ENCODE measurements at places on chromosomes 4 and X. TPM values are rescaled to one million over a fixed set of nuclear protein-coding genes. Genes with fewer than 3 reads are reported as not detected.

- DNase-seq, result no peak
Observed at GRCh38 chrX:49247346-49247745, 12.1 kb downstream of the CCDC22 start.

DNA sequence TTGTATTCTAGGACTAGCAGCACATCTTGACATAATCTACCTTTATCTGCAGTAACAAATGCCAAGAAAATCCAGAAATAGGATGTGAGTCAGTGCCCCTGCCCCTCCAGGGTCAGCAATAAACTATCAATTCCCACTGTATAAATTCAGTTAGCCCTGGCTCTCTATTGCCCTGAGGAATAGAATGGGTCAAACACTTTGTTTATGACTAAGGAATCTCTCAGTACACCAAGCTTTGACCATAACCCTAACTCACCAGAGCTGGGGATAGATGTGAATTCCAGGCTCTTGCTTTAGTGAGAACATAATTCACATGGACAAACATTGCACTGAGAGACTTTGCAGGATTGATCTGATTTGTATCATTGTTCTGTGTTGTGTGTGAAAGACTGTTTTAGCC, 82.3 kb downstream of the CXXC4 start:
- no peak for DNase-seq

- DNase-seq, result no peak
Observed at GRCh38 chr4:180081072-180081471, 2162.1 kb upstream of the TENM3 start.

DNA sequence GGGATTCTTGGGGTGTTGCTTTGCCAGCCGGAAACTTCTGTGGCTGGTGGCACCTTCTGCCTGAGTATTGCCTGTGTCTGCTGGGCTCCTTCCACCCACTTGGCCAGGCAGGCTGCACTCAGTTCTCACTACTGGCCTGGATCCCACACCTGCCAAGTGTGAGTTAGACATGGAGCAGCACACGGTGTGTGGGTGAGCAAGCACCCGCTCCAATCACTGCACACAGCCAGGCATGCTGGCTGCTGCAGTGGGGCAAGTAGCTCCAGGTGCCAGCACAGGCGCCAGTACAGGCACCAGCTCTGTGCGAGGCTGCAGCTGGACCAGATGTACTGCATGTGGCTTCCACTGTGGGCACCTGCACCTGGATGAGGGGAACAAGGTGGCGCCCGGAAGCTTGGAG, 23.9 kb downstream of the DCUN1D4 start:
- DNase-seq, result no peak

- DNase-seq, result no peak
Observed at GRCh38 chrX:15973946-15974345, 119.3 kb upstream of the AP1S2 start.

- DNase-seq, result no peak
Observed at GRCh38 chr4:16125571-16126445, 42.0 kb upstream of the PROM1 start.

DNA sequence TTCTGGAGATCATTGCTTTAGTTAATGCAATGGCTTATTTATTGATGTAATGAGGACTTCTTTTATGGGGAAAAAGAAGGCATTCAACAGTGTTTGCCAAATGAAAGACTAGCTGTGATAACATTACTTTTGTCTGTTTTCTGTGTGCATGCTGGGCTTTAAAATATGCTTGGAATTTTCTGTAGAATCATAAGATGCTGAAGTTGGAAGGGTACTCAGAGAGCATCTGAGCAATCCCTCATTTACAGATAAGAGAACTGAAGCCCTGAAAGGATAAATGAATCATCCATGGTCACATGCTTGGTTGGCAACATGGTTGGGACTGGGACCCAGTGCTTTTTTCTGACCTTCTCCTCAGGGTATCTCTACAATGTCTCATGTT, 31.4 kb upstream of the PITX2 start:
- no peak for DNase-seq

GRCh38 chrX:13658602-13659001, 5.7 kb downstream of the TCEANC start:
- peak; percentile 33 for DNase-seq

DNA sequence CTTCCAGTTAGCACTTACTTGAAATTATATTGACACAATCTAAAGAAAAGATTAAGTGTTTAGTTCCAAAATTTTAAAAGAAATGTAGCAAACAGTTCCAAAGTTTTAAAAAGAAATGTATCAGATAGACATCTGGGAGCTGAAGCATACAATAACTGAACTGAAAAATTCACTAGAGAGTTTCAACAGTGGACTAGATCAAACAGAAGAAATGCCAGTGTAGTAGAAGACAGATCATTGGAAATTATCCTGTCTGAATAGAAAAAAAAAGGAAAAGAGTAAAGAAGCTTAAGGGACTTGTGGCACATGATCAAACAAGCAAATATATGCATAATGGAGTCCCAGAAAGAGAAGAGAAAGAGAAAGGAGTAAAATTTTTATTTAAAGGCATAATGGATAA, 261.4 kb downstream of the LAS1L start:
- DNase-seq, result no peak

DNA sequence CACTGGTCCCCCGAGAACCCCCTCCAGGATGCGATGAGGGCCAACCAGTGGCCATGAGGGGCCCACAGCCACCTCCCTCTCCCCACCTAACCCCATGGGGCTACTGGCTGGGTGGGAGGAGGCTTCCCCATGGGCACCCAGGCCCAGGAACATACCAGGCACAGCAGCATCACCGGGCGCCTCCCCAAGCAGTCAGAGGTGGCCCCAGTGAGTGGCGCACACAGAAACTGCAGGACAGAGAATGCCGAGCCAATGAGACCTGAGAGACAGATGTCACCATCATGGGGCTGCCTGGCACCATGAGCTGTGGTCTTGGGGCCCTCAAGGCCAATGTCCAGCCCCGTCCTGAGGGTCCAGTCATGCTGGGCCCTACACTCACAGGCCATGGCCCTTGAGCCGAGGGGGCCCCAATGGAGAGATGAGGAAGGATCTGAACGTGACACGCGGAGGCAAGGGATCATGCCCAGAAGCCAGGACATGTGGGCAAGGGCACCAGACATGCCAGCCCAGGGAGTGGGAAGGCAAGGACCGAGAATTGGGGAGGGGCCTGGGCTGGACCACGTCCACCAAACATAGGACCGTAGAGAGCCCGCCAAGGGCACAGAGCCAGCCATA, 30.1 kb downstream of the NOP14 start:
- no peak for DNase-seq

DNA sequence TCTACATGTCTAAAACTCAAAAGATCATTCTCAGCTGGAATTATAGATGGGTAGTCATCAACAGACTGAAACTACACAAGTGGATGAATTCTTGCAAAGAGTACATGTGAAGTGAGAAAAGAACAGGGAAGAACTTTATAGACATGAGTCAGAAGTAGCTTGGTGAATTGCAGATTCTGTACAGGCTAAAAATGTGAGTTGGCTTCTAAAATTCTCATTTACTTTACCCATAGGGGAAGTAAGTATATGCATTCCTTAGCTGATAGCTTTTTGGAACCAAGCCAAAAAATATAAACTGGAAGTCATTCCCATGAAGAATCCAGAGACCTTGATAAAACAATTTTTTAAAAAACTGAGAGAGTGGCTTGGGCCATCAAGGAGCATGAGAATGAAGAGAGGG, 584.2 kb upstream of the FTHL17 start:
- no peak for DNase-seq

DNA sequence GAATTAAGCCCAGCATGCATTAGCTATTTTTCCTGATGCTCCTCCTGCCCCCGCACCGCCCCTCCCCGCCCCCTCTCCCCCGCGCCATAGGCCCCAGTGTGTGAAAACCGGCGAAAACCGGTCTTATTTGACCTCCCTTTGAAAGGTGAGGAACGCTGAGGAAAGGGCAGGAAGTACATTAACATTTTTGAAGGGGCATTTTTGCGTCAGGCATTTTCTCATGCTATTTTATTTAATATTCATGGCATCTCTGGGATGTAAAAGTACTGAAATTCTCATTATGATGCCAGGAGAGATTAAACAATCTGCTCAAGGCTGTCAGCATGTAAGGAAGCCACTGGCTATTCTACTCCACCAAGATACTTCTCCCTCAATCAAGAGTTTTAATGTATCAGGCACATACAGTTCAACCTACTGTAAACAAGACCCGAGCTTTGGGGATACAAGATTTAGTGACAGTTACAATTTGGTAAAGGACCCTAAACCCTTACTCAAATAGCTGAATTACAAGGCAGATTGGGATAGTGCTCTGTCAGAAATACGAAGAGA, 1.2 kb upstream of the NMU start:
- DNase-seq, result no peak

The GRXCR1 gene
- total RNA-seq, result not detected

The NUDT9 gene
- total RNA-seq, result 31.4 TPM

The WDFY3 gene
- 46.3 TPM for total RNA-seq

The PCDH11X gene
- total RNA-seq, result 0.15 TPM

All from colonic mucosa (tissue), 4 donors.